ENCODE measurements at places on chromosomes 13 and 19.
A peak's percentile ranks its signal among the peaks of the same experiment; 100 is the strongest.

- DNase-seq = peak; percentile 36
Observed at GRCh38 chr19:43594710-43595604, 977 bp downstream of the IRGQ start.

- DNase-seq = no peak
Observed at GRCh38 chr19:32881766-32882165, 12.2 kb upstream of the SLC7A9 start.

DNA sequence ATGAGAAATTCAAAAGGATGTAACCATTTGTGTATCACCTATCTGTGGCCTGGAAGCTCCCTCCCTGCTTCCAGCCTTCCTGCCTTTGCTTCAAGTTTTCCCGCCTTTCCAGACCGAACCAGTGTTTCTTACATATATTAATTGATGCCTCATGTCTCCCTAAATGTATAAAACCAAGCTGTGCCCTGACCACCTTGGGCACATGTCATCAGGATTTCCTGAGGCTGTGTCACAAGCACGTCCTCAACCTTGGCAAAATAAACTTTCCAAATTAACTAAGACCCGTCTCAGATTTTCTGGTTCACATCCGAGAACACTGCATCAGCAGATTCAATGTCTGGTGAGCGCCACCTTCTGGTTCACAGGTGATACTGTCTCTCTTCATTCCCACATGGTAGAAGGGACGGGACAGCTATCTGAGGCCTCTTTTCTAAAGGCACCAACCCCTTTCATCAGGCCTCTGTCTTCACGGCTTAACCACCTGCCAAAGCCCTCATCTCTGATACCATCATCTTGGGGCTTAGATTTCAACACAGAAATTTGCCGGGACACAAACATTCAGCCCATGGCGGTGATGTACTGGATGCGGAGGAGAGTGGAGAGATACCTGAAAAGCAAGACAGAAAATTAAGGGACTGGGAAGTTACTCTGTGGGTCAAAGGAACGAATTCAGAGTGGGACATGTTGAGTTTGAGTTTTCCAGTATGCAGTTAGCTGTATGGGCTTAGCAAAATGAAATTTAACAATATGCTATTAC, 58.7 kb upstream of the PABPC3 start:
- DNase-seq = peak; percentile 48

DNA sequence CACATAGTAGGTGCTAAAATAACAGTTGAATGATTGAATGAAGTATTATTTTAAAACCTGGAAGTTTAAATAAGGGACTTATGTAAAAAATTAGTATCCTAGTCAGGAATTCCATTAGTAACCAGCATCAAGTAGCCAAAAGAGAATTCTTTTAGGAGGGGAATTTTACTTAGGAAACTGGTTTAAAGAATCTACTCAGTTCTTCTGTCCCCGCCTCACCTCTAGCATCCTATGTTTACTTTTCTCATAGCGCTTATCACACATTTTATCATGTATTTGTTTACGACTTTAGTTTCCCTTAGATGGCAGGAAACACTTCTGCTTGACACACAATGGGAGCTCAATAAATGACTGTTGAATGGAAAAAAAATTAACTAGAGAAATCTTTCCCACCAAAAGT, 229.0 kb downstream of the KLF5 start:
- DNase-seq = no peak

GRCh38 chr13:109156181-109156935, 526.9 kb downstream of the MYO16 start:
- DNase-seq = peak; percentile 69

DNA sequence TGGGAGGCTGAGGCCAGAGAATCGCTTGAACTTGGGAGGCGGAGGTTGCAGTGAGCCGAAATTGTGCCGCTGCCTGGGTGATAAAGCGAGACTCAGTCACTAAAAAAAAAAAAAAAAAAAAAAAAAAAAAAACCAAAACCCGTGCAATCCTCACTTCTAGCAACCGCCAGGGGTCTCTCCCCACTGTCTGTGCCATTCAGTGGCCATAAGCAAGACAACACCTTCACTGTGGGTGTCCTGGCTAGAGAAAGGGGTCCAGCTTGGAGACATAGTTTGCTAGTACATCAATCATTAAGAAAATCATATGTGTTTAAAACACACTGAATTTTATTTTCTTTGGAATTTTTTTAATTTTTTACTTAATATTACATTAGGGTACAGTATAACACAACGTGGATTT, 68.2 kb downstream of the RASL11A start:
- no peak for DNase-seq

GRCh38 chr19:10699650-10700335, 1.4 kb upstream of the QTRT1 start:
- DNase-seq = peak; percentile 42

GRCh38 chr19:19348266-19348665, 27.6 kb downstream of the MAU2 start:
- no peak for DNase-seq

DNA sequence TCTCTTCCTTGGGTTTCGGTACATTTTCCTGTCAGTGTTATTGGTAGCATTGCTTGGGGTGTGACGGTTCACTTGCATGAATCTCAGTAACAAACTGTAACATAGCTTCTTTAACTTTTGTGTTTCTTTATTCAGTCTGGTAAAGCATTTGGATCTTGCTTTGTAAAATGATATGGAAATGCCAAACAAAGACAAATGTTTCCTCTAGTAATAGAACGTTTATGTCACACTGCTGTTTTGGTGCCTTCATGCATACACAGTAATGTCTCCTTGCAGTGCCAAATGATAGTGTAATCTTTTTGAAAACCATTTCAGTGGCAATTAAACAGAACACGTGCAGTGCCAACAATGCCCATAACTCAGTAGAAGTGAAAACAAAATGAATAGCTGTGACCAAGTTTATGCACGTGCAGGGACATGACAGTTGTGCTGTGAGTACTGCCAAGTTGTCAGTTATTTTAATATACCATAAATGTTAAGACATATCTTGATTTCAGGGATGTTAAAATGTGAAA, 110.8 kb downstream of the RXFP2 start:
- no peak for DNase-seq

- peak; percentile 85 for DNase-seq
Observed at GRCh38 chr19:50975766-50976165, 6.4 kb upstream of the KLK6 start.

DNA sequence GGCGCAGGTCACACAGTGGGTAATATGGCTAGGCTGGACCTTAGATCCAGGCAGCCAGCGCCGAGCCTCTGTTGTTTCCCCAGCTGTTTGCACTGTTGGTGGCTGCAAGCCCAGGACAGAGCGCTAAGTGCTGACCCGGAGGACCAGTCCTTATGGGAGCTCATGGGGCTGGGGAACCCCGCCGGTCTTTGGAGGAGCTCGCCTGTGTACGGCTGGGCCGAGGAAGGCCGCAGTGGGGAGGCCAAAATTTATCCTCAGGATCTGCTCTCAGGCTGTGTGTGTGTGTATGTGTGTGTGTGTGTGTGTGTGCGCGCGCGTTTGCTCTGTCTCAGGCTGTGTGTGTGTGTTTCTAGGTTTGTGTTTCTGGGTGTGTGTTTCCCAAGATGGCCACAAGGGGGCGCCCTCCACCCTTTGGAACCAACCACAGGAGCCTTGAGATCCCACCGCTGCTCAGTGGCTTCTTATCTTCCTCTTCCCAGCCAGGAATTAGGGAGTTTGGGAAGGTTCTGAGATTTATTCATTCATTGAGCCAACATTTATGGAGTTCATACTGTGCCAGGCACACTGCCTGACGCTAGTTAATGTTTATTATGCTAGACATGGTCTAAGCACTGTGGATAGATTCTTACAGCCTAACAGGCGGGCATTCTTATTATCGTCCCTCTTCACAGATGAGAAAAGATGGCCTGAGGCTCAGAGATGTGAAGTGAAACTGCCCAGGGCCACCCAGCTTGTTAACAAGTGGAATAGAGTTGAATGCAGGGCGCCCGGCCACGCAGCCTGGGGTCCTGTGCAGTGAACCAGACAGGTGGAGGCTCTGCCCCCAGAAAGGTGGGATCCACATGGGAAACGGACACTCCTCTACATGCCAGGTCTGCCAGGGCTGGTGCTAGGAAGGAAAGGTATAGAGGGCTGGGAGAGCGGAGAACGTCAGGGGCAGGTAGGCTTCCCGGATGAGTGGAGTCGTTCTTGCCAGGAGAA, 13.0 kb downstream of the PGLYRP1 start:
- DNase-seq = no peak

- DNase-seq = no peak
Observed at GRCh38 chr13:48643159-48643558, 10.6 kb upstream of the CYSLTR2 start.

DNA sequence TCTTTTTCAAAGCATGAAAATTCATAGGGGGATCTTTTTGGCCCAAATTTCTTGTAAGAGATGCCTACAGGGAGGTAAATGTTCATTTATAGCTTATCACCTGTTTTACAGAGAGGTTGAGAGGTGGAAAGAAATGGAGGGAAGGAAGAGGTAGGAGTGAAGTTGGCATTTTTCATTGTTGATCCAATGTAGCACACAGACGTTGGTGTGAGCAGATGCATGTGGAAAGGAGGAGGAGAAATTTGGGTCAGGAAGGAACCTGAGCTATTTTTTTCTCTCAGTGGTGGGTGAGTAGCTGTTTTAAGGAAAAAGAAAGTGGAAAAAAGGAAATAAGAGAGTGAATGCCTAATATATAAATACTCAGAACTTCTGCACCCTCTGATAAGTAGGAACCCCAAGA, 9.9 kb upstream of the SMIM17 start:
- no peak for DNase-seq

GRCh38 chr19:497869-498510, 1.7 kb downstream of the MADCAM1 start:
- DNase-seq = no peak

DNA sequence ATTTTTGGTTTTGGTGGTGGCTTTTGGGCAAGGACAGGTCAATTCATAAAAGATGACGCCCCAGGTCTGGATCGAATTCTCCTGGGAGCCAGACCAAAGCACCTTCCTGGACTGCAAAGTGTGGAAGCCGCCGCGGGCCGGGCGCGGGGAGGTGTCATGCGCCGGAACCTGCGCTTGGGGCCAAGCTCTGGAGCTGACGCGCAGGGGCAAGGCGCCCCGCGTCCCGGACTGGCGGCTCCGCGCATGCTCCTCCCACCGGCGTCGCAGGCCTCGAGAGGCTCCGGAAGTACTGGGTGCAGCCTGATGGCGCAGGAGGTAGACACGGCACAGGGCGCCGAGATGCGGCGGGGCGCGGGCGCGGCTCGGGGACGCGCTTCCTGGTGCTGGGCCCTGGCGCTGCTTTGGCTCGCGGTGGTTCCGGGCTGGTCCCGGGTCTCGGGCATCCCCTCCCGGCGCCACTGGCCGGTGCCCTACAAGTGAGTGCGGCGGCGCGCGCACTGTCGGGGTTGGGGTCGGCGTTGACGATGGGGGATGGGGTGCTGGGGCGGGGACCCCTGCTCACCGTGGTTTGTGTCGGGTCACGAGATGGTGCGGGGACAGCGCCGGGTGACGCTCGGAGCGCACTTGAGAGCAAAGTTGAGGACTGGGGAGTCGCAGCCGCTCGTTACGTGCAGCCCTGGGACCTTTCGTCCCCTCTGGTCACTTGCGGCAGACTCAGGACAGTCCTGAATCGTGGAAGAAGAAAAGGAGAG, at the start of gene CLN5:
TSS of gene CLN5 (plus strand) at position 286 of the 752 bp plus-strand sequence. CDS start at position 304, 18 bp downstream.
- peak; percentile 86 for DNase-seq

- DNase-seq = no peak
Observed at GRCh38 chr19:39813264-39813993, 20.5 kb downstream of the DYRK1B start.

DNA sequence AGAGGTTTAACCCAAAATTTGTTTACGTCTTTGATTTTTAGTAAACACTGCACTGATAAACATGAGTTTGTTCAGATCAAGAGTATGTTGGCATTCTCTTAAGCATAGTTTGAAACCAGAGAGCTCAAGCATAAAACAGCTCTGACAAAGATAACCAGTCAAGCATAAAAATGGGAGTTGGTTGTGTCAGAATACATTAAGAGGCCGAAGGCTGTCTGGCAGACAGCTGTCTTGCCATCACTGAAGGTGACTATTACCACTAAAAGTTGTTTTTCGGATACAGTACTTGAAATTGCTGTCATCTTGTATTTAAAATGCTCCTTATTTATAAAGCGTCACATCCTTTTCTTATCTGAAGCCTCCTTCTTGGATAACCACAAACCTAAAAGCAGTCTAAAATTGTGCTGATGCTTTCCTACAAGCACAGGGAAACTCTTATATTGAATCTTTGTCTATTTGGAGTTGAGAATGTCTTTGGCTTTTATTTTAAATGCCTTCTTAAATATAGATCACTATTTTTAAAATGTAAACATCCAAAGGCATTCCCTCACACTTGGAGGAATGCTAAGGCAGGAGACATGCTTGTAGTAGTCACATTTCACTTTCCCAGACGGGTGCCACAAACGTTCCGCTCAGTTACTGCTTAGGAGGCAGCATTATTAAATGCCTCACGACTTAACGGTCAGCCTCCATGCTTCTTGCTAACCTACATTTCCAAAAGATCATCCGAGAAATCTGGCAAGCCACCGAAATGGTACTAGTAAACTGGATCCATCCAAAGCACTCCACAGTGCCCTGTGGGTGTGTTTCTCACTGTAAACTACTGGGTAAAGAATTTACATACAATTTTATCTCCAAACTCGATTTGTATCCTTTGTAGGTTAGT, 1.5 kb downstream of the SMAD9 start:
- no peak for DNase-seq
